ENCODE measurements at places on chromosomes 2 and 18.
A peak's percentile ranks its signal among the peaks of the same experiment; 100 is the strongest.

DNA sequence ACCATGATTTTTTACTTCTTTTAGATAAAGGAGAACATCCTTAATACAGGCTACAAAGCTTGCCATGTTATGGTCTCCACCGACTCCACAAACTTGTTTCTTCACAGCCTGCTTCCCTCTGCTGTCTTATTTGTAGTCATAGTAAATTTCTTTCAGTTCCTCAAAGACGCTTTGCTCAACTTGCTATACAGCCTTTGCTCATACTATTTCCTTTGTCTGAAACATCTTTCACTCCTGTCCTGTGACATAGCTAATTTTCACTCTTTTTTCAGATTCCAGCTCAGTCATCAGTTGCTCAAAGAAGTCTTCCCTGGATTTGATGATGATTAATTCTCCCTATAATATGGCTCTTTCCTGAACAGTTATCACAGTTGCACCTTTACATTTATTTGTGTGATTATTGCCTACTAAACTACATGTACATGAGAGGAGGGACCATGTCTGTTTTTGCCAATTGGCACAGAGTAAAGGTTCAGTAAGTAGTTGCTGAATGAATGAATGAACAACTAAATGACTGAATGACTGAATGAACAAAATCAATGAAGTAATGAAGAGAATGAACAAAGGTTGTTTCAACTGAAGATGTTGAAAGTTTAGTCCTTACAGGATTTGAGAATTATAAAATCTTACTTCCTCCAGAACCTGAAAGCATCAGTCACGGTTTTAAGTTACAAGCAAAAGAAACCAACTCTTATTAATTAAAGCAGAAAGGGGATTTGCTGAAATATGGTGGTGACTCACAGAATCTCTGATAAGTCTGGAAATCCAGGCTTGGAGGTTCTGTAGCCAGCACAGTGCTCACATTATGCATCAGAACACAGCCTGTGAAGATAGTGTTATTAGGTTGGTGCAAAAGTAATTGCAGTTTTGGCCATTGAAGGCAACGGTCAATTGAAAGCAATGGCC is 186.4 kb upstream of the FAM98A start:
- no peak for DNase-seq

- peak; percentile 88 for DNase-seq
These were observed at the start of gene HS6ST1 for GRCh38 chr2:128318776-128319464. Gene HS6ST1, minus strand, starts transcription at chr2:128318868. Its CDS starts 305 bp downstream, at chr2:128318563.

DNA sequence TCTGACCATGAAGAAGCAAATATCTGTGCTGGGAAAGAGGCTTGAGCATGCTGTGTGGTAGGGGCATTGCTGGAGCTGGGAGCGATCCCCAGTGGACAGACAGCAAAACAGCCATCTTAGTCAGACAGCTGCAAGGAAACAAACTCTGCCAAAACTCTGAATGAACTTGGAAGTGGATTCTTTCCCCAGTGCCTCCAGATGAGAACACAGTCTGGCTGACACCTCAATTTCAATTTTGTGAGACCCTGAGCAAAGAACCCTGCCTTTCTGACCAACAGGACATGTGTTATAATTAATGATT is 23.2 kb upstream of the FAP start:
- DNase-seq, result no peak

DNA sequence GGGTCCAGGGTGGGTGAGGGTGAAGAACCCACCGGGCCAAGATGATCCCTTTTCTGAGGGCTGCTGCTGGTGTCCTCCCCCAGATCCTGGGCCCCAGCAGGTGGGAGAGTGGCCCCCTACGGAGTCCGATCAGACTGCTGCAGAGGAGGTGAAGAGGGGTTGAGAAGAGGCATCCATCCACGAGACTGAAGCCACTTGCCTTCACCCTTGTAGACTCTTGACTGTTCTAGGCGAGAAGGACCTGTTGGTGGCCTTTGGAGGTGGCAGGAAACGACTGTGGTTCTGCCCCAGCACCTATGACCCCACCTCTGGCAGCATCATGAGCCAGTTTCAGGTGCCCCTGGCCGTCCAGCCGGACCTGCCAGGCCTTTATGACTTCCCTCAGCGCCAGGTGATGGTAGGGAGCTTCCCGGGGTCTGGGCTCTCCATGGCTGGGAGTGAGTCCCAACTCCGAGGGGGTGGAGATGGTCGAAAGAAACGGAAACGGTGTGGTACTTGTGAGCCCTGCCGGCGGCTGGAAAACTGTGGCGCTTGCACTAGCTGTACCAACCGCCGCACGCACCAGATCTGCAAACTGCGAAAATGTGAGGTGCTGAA is 1.5 kb downstream of the TET3 start:
- peak; percentile 21 for DNase-seq

GRCh38 chr2:150296770-150297546 is 190.5 kb downstream of the RND3 start:
- no peak for DNase-seq

- DNase-seq, result peak; percentile 28
These were observed 59.4 kb downstream of the DGKD start for GRCh38 chr2:233413559-233414272.

DNA sequence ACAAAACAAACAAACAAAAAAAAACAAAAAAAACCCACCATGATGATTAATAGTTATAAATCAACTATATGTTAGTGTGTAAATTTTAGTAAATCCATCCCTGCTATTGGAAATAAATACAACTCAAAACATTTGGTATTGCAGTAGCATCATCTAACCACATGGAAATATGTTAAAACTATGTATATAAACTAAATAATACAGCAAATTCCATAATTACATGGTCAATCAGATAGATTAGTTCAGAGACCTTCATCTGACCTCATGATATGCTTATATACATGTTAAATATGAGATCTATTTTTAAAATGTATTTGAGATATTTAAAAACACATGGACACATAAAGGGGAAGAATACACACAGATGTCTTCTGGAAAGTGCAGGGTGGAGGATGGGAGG is 384.2 kb downstream of the TMX3 start:
- no peak for DNase-seq

GRCh38 chr2:133213651-133214050 is 354.6 kb downstream of the NCKAP5 start:
- no peak for DNase-seq

- no peak for DNase-seq
These were observed 77.3 kb downstream of the INSIG2 start for GRCh38 chr2:118165595-118165994.

GRCh38 chr2:176098366-176099158 is 1.0 kb upstream of the HOXD12 start:
- no peak for DNase-seq

- no peak for DNase-seq
These were observed 190.6 kb upstream of the SPRED2 start for GRCh38 chr2:65622951-65623535.

DNA sequence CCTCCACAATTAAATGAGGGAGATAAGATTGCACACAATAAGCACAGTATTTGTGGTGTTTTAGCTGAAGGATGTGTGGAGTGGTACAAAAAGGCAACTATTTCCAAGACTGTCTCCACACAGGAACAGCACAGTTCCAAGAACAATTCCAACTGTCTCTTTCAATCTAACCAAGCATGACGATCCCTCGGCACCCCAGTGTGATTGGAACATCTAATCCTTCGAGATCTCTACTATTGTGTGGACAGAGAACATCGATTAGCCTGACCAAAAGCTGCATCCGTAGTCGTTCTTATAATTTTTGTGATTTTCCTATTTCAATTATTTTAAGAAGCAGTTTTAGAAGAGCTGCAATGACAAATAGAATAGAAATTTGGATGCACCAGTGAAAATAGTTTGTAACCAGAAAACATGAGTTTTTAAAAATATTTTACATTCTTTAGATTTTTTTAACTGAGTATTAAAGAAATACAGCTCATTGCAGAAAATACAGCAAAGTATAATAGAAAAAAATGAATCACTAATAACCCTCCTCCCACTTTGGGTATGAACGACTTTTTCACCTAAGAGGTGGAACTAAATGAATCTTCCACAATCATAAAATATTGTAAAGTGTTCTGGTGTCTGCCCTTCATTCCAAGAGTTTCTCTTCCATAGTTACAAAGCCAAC is 76.4 kb upstream of the CABLES1 start:
- no peak for DNase-seq

DNA sequence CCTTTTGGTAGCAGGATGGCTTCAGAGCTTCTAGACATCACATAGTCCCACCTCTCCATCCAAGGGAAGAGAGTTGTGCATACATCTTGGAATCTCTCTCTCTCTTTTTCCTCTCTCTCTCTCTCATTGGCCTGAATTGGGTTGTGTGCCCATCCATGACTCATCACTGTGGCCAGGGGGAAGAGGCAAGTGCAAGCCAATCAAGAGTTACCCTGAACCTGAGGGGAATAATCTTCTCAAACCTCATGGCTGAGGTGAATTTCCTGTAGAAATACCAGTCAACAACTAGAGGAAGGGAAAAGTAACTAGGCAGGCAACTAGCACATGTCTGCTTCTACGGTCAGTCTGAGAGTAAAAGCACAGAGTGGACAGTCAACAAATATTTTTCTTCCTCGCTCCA is 7.3 kb upstream of the CHN1 start:
- no peak for DNase-seq

DNA sequence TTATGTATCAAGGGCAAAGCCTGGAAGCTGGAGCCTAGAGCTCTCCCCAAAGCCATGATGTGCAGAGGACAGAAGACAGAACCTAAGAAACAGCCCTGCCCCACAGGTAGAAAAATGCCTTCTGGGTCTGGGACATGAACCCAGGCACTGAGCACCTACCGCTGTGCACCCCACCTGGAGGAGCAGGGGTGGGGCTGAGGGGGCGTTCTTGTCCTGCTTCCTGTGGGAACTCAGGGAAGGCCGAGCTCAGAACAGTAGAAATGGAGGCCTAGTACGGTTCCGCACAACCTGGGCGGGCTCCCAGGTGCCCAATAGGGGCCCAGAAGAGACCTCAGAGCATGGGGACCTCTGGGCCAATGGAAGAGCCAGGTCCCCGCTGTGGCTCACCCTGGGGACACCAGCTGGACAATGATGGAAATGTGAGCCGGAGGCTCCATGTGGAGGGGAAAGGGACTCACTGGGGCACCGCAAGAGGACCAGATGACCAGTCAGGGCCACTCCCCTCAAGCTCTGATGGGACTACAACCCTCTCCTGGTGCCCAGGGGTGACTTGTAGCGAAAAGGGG is 3.2 kb downstream of the CRACDL start:
- no peak for DNase-seq

GRCh38 chr18:55455938-55456337 is 132.1 kb downstream of the TCF4 start:
- DNase-seq, result no peak

GRCh38 chr2:230706053-230706521 is 6.6 kb upstream of the CAB39 start:
- DNase-seq, result no peak

- DNase-seq, result peak; percentile 8
These were observed 29.8 kb downstream of the EPC2 start for GRCh38 chr2:148674063-148675020.

GRCh38 chr2:172098650-172099471 is 3.8 kb downstream of the DLX2 start:
- DNase-seq, result no peak

DNA sequence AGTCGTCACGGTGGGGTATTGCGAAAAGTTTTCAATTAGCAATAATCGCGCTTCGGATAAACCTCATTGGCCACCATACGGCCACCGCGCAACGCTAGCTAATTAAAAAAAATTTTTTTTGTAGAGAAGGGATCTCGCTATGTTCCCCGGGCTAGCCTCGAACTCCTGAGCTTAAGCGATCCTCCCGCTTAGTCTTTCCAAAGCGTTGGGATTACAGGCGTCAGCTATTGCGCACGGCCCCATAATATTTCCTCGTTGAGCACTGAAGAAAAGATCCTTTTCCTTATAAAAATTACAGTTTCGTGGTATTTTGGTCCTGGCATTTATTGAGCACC is 759 bp upstream of the ACTR1B start:
- DNase-seq, result no peak

GRCh38 chr2:241799522-241800197 is 9.3 kb upstream of the NEU4 start:
- no peak for DNase-seq

- DNase-seq, result no peak
These were observed 23.4 kb upstream of the CREG2 start for GRCh38 chr2:101410746-101411145.

DNA sequence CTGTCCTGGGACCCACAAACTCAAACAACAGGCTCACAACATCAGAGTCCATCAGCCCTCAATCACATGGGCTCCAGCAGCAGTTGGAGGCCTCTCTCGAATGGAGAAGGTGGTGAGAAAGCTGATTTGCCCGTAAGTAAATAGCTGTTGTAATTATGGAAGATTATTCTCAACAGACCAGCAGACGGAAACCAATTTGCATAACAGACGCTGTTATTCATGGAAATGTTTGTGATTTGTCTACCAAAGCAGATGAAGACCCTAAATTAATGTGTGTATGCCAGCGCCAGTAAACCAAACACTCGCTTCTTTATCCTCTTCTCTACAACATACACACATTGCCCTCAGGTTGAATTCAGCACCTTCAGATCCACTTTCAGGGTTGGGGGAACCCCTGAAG is 23.4 kb upstream of the GALNT14 start:
- no peak for DNase-seq

DNA sequence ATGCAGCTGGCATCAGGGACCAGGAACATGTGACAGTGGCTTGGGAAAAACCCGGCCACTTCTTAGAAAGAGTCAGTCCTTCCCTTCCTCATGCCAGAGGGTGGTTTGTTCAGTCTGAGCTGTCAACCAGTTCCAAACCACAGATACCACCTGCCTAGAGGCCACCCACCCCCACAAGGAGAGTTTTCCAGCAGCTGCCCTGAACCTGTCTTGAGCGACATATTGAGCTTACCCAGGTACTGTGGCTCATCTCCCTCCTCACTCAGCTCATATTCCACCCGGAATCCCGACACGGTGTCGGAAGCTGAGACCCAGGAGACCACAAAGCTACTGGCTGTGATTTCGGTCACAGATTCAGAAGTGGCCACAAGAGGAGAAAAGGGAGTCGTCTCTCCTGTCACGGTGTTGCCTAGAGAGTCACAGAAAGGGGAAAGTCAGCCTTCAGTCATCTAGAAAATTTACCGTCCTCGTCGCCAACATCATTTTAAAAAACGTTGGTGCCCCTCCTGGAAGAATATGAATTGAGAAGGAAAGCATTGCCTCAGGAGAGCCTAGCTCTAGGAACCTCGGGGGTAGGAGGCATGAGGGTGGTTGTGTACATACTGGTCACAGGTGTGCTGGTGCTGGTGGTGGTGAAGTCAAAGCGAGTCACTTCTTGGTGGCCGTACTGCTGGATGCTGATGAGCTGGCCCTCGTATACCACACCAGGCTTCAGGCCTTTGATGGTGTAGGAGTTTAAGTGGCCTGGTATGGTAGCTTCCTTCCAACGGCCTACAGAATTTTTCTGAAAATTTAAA is 26.3 kb downstream of the FN1 start:
- no peak for DNase-seq

DNA sequence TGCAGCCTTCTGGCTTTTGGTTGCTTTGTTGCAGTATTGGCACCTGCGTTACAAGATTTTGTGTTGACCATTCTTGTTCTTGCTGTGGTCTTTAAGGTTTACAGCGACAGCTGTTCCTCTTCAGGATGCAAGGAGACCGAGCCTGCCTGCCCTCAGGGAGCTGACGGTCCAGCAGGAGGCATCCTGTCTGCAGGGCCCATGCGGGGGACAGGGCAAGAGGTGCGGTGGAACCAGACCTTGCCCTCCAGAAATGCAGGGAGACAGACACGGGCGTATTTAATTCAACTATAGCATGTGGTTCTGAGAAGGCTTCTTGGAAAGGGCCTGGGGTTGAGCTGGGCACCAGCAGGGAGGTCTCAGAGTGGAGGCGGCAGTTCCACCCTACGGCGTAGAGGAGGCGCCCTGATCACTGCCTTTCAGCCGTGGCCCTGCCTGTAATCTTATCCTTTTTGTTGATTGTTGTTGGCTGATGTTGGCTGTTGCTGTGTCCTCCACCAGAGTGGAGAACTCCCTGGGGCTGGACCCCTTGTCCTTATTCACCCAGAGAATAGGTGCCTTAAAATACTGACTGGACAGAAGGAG is 71.7 kb downstream of the HPCAL1 start:
- DNase-seq, result no peak

Data from T-helper 9 cell (primary cell).